Hypothalamus (tissue), 51 donors: ENCODE measurements at places on chromosomes 1 and 21.

DNA sequence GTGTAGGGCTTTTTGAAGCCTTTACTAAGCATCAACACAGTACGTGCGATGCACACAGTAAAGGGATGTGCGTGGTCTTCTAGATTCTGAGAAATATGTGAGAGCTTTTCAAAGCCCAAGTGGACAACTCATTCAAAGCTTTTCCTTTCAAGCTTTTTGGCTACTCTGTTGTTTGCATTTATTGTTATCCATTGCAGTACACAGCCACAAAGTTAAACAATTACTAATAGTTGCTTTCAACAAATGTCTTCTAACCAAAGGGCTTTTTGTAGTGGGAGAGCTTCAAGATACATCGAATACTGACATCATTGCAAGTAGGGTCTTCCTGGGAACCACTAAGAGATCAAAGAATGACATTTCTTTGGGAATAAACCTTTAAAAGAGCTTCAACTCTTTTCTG is 97.9 kb upstream of the ETV3 start:
- no peak for DNase-seq

GRCh38 chr1:85628791-85629531 is 48.4 kb downstream of the CCN1 start:
- DNase-seq: no peak

- no peak for DNase-seq
Observed at GRCh38 chr1:156602557-156602993, 1.3 kb upstream of the GPATCH4 start.

GRCh38 chr1:181643631-181644030 is 160.3 kb downstream of the CACNA1E start:
- DNase-seq: no peak

- DNase-seq: no peak
Observed at GRCh38 chr1:218531936-218532335, 186.8 kb downstream of the TGFB2 start.

DNA sequence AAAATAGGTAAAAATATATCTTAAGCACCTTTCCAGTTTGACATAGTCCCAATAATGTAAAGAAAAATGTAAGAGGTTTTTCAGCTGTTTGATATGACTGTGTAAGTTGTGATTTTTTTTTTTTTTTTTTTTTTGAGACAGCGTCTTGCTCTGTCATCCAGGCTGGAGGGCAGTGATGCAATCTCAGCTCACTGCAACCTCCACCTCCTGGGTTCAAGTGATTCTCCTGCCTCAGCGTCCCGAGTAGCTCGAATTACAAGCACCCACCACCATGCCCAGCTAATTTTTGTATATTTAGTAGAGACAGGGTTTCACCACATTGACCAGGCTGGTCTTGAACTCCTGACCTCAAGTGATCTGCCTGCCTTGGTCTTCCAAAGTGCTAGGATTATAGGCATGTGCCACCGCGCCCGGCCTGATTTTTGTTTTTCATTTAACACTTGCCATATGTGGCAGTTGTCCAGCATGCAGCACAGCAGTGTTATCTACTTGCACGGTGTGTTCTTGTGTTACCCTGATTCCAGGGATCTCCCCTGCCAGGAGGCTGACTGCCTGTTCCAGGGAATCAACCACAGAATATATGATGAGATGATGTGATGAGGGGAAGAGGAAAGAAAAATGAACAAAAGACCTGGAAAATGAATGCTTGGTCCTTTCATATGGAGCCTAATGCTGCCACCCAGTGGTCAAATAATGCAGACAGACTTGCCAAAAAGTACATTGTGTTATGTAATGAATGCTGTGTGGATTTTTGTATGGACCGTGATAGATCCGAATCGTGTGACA is 79.0 kb downstream of the RAVER2 start:
- no peak for DNase-seq

DNA sequence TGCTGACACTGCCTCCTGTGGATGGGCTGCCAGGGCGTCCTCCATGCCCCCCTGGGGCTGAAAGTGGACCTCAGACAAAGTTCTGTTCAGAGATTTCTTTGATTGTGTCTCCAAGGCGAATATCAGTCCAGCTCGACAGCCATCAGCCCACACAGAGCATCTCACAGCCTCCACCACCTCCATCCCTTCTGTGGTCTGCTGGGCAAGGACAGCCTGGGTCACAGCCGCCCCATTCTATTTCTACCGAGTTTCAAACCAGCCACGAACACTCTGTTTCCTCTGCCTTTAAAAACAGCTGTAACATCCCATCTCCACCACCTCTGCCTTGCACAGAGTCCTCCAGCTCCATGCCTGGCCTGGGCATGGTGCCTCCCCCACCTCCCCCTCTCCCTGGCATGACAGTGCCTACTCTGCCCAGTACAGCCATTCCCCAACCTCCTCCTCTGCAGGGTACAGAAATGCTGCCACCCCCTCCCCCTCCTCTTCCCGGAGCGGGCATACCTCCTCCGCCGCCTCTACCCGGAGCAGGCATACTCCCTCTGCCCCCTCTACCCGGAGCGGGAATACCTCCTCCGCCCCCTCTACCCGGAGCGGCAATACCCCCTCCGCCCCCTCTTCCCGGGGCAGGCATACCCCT is 115.5 kb downstream of the FMN2 start:
- no peak for DNase-seq

DNA sequence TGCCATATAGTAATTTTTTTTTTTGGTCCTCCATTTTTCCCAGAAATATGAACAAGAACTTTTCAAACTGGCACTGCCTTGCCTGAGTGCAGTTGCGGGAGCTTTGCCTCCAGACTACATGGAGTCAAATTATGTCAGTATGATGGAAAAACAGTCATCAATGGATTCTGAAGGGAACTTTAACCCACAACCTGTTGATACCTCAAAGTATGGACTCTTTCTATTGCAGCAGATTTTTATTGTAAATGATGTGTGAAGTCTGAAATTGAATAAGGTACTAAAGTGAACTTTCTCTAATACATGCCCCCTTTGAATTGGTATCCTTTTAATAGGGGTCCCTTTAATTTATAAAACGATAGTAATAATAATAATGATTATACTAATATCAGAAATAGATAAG is 234.9 kb downstream of the ZP4 start:
- DNase-seq: no peak

- no peak for DNase-seq
Observed at GRCh38 chr1:185739967-185740366, 5.8 kb downstream of the HMCN1 start.

DNA sequence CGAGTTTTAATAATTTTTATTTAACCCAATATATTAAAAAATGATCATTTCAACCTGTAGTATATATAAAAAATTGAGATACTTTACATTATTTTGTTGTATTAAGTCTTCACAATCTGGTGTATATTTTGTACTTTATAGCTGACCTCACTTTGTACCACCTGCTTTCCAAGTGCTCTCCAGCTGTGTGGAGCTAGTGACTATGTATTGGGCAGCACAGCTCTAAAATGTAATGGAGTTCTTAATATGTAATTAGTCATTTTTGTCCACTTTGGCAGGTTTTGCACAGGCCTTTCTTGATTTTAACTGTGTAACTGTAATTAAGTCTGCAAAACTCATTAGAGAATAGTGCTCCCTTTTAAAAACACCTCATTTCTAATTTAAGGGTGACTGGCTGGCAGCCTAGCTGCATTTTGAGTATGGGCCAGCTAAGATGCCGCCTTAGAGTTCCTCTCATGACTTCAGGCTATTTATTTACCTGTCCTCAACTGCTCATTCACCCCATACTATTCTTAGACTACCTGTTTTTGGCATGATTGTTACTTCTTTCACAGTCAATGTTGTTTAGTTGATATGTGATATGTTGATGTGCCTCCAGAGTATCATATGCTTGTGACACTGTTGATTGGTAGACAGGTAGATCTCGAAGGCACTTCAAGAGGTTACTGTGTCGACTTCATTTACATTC is 43.2 kb downstream of the ZYG11B start:
- no peak for DNase-seq

GRCh38 chr1:17810668-17811067 is 55.5 kb downstream of the ACTL8 start:
- DNase-seq: no peak

GRCh38 chr1:28112388-28113241 is 24.2 kb upstream of the EYA3 start:
- DNase-seq: no peak

DNA sequence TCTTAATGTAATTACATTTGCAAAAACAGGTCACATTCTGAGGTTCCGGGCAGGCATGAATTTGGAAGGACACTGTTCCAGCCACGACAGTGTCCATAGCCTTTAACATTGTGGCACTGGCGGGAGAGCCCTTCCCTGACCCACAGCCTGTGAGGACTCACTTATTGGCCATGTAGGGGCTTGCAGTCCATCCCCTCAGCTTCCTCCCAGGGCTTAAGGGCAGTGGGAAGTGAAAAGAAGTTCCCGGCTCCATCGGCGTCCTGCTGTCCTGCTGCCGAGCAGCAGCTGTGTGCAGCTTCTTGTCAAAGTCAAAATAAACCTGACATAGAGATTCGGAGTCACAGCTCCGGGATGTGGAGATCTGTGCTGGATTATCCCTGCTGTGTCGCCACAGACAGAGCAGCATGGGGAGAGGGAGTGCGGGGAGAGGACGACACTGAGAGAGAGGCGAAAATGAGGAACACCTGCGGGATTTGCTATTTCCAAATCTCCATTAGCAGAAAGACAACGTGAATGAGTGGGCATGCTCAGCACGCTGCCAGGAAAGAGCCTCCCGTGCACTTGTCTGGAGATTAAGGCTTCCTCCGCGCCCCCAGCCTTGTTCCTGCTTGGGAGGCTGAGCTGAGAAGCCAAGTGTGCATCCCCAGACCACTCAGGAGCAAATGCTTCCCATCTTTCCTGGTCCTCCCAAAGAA is 260.3 kb downstream of the ASTN1 start:
- no peak for DNase-seq

GRCh38 chr1:31932491-31933316 is 5.5 kb downstream of the PTP4A2 start:
- DNase-seq: no peak

GRCh38 chr1:115867216-115867615 is 26.3 kb upstream of the NHLH2 start:
- no peak for DNase-seq

GRCh38 chr21:41933313-41934079 is 20.3 kb downstream of the C2CD2 start:
- no peak for DNase-seq

- DNase-seq: no peak
Observed at GRCh38 chr1:99650030-99650429, 4.1 kb downstream of the PALMD start.

DNA sequence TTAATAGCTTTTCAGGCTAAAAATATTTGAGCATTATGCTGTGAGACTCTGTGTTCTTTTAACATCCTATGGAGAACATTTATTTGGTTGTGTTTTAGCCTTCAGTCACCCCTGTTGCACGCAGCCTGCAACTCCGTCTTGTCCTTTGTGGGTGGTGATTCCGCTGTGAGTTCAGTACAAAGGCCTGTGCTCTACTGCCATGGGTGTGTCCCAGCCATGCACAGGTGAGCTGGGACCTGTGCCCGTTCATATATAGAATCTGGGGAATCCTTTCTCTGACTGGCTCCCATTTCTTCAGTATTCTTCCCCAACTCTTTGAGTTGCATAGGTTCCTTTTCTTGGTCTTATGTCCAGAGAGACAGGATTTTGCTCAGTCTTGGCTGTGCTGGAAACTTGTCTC is 61.4 kb downstream of the ACTL8 start:
- DNase-seq: no peak

DNA sequence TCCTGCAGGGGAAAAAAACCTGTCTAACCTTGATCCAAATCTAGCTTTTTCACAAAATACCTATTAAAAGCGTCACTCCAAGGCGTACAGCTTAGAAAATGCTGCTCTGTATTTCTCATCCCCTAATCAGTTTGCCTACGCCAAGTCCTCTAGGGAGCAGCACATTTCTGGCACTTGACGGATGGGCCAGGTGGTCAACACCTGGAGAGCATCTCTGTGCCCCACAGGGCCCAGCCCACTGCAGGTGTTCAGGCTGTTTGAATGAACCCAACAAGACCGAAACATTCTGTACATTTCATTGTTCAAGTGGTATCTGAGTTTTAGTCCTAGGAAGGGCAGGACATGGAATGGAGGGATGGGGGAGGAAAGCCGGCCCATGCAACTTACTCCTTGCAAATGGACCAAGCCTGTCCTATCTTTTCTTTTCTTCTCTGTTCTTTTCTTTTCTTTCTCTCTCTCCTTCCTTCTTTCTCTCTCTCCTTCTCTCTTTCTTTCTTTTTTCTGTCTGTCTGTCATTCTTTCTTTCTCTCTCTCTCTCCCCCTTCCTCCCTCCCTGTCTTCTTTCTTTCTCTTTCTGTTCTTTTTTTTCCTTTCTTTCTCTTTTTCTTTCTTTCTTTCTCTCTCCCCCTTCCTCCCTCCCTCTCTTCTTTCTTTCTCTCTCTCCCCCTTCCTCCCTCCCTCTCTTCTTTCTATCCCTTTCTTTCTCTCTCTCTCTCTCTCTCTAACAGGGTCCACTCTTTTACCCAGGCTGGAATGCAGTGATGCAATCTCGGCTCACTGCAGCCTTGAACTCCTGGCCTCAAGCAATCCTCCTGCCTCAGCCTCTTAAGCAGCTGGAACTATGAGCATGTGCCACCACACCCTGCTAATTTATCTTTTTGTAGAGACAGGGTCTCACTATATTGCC is 29.1 kb downstream of the IGFN1 start:
- DNase-seq: no peak

DNA sequence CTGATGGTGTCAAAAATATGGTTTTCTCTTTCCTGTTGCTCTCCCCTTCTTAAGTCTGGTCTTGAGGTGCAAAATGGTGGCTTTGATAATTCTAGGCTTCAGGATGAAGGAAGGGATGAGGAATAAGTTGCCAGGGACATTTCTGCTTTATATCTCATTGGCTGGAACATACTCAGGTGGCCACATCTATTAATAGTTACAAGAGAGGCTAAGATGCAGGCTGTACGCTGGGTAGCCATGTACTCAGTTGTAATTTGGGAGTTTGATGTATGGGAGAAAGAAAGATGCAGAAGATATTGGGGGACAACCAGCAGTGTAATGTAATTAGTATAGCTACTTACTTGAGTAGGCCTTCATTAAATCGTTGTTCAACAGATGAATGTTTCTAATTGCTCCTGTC is 25.2 kb downstream of the PRKAA2 start:
- no peak for DNase-seq

DNA sequence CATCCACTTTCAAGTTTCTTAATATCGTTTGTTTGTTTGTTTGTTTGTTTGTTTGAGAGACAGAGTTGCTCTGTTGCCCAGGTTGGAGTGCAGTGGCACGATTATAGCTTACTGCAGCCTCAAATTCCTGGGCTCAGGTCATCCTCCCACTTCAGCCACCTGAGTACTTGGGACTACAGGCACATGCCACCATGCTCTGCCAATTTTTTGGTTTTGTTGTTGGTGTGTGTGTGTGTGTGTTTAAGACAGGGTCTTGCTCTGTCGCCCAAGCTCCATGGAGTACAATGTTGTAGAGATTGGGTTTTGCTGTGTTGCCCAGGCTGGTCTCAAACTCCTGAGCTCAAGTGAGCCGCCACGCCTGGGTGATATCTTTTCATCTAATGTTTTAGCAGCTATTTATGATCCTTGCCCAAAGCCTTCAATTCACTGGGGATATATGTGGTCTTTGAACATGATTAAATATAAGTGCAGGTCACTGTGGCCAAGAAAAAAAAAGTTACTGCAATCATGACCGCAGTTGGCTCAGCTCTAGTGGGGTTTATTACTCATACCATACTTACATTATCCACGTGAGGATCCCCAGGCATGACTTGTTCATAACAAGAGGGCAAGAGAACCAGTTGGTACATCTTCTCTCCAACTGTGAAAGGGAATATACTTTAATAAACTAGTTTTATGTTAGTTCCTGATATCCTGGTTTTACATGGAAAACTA is 8.0 kb downstream of the RRP1B start:
- no peak for DNase-seq
